BJ (cell line): ENCODE measurements at places on chromosomes 7 and 10. TPM values are rescaled to one million over a fixed set of nuclear protein-coding genes. Genes with fewer than 3 reads are reported as not detected.

GDF2 gene
- not detected in 2 replicates for polyA plus RNA-seq

MMD2 gene
- polyA plus RNA-seq = not detected in 2 replicates

SPDYE2B gene
- polyA plus RNA-seq = not detected in 2 replicates

GNAT3 gene
- polyA plus RNA-seq = not detected in 2 replicates

SFRP4 gene
- 0.16 and 0.22 TPM in 2 replicates for polyA plus RNA-seq

ATP6V0A4 gene
- 0.06 and 0.07 TPM in 2 replicates for polyA plus RNA-seq

CRYGN gene
- 0.07 and 0.10 TPM in 2 replicates for polyA plus RNA-seq

- no peak for DNase-seq
Observed at GRCh38 chr10:53276797-53277196, 504.2 kb upstream of the MBL2 start.

DNA sequence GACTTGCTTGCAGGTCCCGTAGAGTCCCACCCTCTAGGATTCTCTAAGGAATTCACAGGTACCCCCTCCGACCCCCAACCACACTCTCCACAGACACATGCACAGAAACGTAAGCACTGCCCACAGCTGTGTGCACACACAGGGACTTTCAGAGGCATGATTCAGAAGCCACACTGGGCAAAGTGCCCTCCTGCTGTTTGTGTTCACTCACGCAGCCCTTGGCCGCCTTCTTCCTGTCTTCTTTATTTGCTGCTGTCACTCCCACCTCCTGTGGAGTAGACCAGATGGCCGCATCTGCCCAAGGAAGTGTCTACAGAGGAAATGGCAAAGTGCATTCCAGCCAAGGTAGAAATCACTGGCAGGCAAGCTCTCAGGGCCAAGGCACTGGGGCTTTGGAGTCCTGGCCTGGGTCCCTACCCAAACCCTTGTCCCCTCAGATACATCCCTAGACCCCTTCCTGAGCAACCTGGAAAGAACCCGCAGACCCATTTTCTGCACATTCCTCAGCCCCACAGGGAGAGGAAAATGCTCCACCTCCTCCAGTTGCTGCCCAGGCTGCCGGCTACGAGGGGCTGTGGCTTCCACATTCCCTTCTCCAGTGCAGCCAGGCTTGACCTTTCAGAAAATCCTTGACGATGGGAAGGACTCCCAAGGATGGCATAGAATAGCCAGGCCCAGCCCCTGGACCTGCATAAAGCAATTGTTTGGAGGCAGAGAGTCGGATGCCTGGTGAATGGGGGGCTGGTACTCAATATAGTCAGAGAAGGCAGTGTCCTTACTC, 21.6 kb upstream of the GIMAP8 start:
- DNase-seq = peak; percentile 77

DNA sequence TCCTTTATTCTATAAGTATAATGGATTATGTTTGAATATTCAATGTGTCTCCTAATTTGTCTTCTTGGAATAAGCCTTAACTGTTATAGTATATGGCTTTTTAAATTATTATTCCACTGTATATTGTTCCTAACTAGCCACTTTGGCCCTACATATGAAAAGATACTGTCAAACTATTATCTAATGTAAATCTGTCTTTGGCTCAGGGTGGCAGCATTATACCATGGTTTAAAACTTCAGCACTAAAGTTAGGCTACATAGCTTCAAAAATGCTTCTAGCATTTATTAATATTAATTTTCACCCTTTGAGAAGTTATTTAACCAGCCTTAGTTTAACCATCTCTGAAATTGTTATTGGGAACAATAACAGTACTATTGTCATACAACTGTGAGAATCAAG, 543.1 kb upstream of the MBL2 start:
- DNase-seq = no peak

GRCh38 chr7:101180130-101180755, at the start of gene NAT16:
Gene NAT16, minus strand, starts transcription at chr7:101180293. Its CDS starts 5,486 bp downstream, at chr7:101174807.
- no peak for DNase-seq

DNA sequence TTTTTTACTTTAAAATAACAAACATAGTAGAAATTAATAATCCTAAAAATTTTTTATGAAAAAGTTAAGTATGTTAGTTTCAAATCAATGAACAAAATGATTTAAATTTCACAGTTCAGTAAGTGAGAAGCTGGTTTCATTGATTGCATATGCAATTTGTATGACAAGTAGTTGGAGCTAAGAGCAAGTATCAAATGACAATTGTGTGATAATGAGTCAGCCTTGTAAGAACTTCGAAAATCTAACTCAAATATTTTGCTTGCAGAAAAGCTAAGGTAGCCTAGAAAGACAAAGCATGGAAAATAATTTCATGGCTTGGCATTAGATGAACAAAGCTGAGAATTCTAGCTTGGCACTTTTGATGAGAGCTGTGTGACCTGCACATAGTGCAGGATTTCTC, 111.5 kb downstream of the HDAC9 start:
- DNase-seq = no peak

- DNase-seq = no peak
Observed at GRCh38 chr10:21638681-21639080, 104.6 kb downstream of the MLLT10 start.

GRCh38 chr7:69187824-69188333, 410.4 kb upstream of the AUTS2 start:
- no peak for DNase-seq

DNA sequence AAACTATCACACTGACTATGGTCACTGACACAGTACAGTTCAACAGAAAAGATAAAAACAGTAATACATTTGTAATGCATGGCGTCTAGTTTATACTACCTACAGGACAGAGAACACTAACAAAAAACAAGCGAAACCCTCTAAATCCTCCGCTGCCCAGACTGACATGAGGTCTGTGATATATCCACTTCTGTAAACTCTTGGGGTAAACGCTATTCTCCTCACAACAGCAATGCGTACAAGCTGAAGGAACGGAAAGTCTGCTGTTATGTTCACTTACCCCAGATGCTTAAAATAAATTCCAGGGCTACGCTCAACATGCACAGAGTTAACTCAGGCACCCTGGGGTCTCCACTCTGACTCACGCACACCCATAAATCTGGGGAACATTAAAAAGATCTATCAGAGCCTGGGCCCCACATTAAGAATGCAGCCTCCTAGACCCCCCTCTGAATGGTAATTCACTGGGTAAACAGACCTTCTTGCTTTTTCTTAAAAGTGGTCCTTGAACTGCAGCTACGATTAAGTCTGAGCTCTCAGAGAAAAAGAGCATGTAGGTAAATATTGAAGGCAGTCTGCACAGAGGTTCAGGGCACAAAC, 105.6 kb downstream of the CTBP2 start:
- DNase-seq = no peak

- DNase-seq = no peak
Observed at GRCh38 chr10:103766751-103767505, 88.4 kb downstream of the SH3PXD2A start.

- no peak for DNase-seq
Observed at GRCh38 chr7:5591278-5591874, 167.7 kb upstream of the TNRC18 start.

DNA sequence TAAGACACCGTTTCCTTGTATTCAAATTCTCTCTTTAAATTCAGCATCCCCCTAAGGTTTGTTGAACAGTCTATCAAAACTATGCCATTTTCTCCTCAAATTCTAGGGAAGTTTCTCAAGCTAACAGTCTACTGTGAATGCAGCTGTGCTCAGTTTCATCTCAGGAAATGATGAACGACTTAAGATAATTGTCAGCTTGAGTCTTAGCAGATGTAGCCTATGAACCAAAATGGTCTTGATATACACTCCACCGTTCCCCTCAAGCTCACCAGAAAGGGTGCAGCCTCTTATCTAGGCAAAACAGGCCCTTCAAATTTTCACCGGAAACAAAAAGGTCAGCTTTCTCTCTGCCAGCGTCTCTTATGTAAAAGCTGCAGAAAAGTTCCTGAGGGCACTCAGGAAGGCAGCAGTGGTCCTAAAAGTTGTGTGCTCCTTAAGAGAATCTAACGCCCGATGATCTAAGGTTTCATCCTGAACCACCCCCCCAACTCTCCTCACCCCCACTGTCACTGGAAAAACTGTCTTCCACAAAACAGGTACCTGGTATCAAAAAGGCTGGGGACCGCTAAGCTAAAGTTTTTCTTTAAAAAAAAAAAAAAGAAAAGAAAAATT, 2.1 kb downstream of the DNAJC9 start:
- no peak for DNase-seq

DNA sequence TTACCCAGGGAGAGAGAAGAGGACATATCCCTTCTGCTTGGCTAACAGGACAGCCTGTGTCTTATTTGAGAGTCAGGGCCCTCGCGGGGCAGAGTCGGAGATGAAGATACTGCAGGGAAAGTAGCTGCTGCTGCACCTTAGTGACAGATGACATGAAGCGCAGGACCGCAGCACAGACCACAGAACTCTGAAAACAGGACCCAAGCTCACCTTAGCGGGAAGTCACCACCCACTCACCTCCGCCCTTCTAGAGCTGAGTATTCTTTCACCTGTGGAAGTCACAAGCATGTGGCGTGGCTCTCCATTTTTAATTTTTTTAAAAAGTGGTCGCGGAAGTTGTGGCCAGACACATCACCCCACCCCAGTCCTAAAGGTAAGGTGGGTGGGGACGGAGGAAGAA, 191.4 kb downstream of the FAM107B start:
- DNase-seq = no peak

GRCh38 chr7:11604505-11604904, 227.5 kb downstream of the THSD7A start:
- DNase-seq = no peak

DNA sequence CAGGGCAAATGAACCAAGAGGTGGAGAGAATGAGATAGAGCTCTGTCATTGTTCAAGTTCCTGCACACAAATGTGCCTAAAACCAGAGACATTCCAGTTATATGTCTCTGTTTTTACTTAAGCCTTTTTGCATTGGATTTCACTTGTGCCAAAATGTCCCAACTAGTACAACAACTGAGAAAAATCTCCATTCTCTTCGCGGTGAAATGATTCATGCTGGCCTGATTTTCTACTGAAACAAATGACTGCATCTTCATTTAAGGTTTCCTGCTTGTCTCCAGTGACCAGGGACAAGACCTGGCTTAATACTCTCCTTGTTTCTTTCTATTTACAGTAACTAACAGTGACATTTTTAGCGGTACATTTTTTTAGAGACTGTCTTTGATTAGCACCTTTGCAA, 714.9 kb downstream of the KCNMA1 start:
- no peak for DNase-seq

DNA sequence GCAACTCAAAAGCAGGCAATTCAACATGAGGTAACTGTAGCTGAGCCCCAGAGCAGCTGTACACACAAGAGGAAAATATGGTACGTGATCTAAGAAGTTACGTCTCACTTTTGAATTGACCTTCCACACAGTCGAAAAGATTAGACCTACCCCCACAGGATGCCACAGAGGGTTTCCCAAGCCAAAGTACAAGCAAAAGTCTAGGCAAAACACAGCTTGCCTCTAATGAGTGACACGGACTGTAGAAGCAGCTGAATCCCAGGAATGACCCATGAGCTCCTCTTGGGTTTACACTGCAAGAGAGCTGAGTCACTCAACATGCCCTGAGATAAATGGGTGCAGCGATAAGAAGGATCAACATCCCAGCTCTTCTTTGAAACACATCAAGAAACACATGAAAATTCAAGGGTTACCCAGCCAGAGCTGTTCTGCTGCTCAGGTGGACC, 9.8 kb downstream of the CREB3L2 start:
- no peak for DNase-seq

DNA sequence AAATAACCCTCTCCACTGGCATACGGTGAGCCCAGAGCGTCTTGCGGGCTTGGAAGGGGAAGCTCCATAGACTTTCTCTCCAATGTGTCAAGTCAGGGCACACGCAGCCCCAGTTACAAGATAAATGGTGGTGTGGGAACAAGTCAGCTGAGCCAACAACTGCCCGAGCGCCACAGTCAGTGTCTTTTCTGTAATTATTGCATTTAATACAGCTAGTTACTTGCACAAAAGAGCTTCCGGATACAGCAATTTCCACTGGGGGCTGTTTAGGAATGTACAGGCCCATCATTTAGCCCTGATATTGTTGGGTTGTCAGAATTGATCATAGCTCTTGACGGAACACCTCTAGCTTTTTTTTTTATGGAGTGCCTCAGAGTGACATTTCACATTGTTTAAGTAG, 193.5 kb upstream of the SP8 start:
- DNase-seq = no peak

GRCh38 chr10:96639899-96640298, 53.1 kb upstream of the TM9SF3 start:
- DNase-seq = no peak

DNA sequence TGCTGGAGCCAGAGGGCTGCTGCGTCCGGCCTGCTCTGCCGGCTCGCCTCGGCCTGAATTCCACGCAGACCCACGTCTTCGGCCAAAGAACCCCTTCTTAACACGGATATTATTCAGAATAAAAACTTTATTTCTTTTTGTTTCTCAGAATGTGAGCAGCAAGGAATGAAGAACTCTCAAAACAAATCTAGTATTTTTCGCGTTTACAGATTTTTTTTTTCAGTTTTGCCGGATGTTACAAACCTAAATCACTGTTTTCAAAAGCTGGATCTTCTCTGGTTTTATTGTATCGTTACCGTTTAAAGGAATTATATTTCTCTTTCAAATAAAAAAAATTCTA, 4.4 kb upstream of the HOXA2 start:
- no peak for DNase-seq

GRCh38 chr7:80106498-80107113, 28.0 kb upstream of the GNAI1 start:
- DNase-seq = no peak

- DNase-seq = no peak
Observed at GRCh38 chr7:3650844-3651243, 349.8 kb downstream of the SDK1 start.

GRCh38 chr10:96996275-96996965, 164.3 kb downstream of the LCOR start:
- DNase-seq = no peak

DNA sequence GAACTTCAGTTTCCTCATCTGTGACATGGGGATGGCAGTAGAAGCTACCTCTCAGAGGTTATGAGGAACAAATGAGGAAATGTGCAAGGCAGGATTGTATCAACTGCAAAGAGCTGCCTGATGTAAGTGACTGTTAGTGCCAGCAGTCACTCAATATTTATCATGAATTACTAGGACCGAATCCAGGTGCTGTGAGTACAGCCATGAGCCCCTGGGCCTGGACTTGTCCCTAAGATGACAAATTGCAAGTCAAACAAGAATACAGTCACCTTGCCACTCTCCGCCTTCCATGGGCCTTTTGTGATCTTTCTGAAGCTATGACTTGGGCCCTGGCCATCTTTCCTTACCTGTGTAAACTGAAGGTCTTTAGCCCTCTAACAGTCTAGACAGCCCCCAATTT, 27.7 kb upstream of the TLX1 start:
- no peak for DNase-seq

DNA sequence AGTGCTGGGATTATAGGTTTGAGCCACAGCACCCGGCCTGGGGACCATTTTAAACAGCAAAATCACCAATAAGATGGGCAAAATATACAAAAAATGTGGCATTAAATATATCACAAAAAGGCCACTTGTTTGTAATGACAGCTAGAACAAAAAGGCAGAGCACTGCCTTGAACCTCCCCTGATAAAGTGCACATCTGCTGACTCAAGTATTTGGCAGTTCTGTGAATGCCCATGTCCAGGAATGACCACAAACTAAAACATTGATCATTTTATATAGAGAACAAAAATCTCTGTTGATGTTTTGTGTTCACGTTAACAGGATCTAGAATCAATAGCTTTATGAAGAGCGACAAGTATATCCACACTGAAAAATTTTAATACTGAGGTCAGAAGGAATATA, 21.5 kb downstream of the HERC4 start:
- DNase-seq = no peak
